T-helper 17 cell (primary cell): ENCODE measurements at places on chromosomes 13 and 19.

DNA sequence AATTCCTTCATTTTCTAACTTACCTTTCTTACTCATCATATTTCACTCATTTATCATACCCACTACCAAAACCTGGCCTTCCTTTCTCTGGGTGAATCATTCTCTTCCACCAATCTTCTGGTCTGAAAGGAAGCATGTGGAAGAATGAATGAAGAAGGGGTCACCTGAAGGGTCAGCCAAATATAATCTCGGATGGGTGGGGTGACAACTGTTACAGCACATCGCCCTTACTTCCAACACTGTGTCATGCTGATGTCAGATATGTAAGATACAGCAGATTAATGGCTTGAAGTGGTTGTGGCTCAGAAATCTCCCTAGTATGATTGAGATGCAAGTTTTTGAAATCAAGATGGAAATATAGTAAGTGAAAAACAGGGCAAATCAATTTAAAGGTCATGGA lies 401.7 kb upstream of the HTR2A start:
- DNase-seq = no peak
- no peaks in the 10 kb centered on the region for H3K36me3 ChIP-seq
- no peak overlapping the region for H3K4me3 ChIP-seq
- no peaks in the 10 kb centered on the region for H3K27me3 ChIP-seq
- H3K4me1 ChIP-seq = no peaks in the 10 kb centered on the region

DNA sequence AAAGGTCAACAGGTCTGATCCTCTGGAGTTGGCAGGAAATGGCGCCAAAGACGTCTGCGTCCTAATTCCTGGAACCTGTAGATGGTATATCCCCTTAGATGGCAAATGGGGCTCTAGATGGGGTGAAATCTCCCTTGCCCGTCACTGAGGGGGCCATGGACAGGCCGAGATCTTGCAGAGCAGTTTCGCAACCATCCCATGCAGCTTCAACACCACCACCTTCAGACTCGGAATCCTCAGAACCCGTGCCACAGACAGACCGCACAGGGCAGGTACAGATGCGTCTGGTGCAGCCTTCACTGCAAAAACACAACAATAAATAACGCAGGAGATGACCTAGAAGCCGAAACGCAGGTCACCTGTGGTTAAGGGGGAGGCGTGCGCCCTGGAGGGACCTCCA lies 17.7 kb downstream of the REXO1 start:
- DNase-seq = no peak
- no peaks in the 10 kb centered on the region for H3K36me3 ChIP-seq
- H3K4me1 ChIP-seq = peaks cover 9% of the 10 kb centered on the region
- H3K27me3 ChIP-seq = no peaks in the 10 kb centered on the region
- no peak overlapping the region for H3K4me3 ChIP-seq

GRCh38 chr19:8208922-8209461 lies at the start of gene CERS4:
TSS of gene CERS4 (plus strand) at chr19:8209370. CDS start at chr19:8251077, 41,707 bp downstream.
- peak within 1 kb of the TSS; percentile 98 for H3K27ac ChIP-seq
- peak; percentile 81 for DNase-seq
- H3K4me1 ChIP-seq = peaks cover 17% of the 10 kb centered on the region
- H3K27me3 ChIP-seq = no peaks in the 10 kb centered on the region
- H3K4me3 ChIP-seq = peak within 1 kb of the TSS; percentile 97

GRCh38 chr13:50712881-50713280 lies 130.6 kb downstream of the DLEU7 start:
- peaks cover 13% of the 10 kb centered on the region for H3K4me1 ChIP-seq
- peaks cover 7% of the 10 kb centered on the region for H3K36me3 ChIP-seq
- H3K27ac ChIP-seq = no peak overlapping the region
- peaks cover 7% of the 10 kb centered on the region for H3K27me3 ChIP-seq
- no peak for DNase-seq

- H3K36me3 ChIP-seq = no peaks in the 10 kb centered on the region
- no peaks in the 10 kb centered on the region for H3K27me3 ChIP-seq
- peaks cover 5% of the 10 kb centered on the region for H3K4me1 ChIP-seq
- H3K4me3 ChIP-seq = no peak overlapping the region
These were observed 41.7 kb downstream of the GGACT start for GRCh38 chr13:100546713-100547405.

GRCh38 chr13:98105929-98106336 lies 37.0 kb upstream of the FARP1 start:
- DNase-seq = no peak
- no peak overlapping the region for H3K4me3 ChIP-seq
- H3K36me3 ChIP-seq = no peaks in the 10 kb centered on the region
- no peak overlapping the region for H3K27ac ChIP-seq
- no peaks in the 10 kb centered on the region for H3K4me1 ChIP-seq

DNA sequence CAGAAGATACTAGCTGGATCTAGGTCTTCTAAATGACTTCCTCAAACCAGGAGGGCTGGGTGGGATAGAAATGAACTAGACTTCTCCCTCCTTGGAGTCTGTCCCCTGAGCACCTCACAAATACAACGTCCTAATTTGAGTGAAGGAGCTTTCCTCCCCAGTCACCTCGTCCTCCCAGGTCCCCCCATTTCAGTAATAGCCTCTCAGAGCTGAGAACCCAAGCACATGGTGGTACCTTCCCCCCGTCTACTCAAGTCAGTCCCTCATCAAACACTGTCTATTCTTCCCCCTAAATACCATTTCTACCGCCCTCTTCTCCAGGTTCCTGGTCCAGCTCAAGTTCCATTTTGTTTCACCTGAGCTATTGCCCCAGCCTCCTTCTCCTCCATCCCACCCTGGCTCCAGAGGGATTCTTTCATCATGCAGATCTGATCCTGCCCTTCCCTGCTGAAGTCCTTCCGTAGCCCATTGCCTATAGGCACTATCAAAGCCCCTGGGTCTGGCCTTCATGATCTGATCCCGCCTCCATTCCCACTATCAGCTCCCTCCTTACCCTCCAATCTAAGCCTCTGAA lies 5.3 kb upstream of the PRKCG start:
- no peak for DNase-seq
- H3K4me3 ChIP-seq = peak overlapping the region; percentile 78
- H3K4me1 ChIP-seq = peaks cover 38% of the 10 kb centered on the region
- H3K27ac ChIP-seq = no peak overlapping the region
- H3K27me3 ChIP-seq = peaks cover 6% of the 10 kb centered on the region

DNA sequence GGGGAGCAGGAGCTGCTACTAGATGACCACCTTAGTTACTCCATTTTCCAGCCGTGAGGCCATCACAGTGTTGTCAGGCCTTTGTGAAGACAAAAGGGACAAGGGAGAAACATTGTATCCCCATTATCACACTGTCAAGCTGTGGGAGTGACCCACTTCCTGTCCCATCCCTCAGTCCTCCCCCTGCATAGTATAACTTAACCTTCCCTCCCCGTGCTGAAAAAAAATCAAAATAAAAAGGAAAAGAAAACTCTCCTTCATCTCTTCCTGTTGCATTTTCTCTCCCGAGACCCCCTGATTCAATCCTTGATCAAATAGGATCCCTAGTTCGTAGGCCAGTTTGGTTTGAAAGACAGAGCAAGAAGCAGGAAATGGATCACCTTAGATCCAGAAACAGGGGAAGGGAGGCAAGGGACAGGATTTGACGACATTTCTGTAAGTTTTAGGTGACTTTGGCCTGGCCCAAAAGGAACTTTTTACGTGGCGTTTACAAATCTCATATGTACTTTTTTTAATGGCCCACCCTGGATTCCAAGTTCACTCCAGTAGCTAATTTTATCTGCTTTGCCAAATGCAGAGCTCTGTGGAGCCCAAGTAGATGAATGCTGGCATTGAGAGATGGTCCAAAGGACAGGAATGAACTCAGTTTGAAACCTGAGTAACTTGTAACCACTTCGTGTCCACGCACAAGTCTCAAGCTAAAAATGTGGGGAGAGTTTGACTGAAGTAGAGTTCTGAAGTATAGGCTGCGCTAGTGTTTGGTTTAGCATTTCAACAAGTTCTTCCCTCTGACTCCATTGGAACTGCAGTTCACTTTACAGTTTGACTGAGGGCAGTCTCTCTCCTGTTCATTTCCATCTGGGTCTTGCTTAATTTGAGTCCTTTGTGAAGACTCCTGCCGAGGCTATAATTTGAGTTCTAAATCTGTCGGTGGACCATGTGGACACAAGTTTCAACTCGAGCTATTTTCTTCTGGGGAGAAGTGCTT lies 16.6 kb upstream of the GATAD2A start:
- DNase-seq = no peak
- no peaks in the 10 kb centered on the region for H3K27me3 ChIP-seq
- H3K4me3 ChIP-seq = peak overlapping the region; percentile 98

DNA sequence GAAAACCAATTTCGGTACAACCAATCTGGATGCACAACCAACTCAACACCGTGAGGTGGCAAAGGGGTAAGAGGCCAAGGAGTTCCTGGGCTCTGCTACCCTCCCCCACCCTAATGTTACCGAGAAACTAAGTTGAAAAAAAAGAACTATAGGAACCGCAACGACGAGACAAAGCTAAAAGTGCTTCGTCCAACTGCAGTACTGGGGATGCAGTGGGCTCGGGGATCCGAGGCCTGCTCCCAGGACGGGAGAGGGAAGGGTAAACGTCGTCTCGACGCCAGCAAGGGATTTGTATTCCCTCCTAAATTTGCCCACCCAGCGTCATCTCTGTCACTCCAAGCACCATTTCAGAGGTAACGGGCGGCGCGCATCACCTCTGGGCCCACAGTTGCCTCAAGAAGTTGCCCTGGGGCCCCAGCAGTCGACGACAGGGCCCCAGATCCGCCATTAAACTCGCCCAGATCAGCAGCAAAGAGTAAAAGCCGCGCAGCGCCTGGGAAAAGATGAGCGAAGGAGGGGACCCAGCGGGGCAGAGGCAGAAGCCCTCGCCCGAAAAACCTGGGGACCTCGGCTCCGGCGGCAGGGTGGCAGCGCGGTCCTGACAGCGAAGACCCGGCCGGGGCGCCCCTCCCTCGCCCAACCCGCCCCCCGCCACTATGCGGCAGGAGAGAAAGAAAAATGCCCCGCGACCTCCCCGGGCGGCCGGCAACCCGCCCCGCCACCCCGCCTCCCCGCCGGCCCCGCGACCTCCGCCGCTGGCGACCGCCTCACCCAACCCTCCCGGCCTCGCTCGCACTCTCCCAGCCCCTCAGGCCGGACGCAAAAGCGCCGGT lies 752 bp downstream of the ZMYM5 start:
- peaks cover 3% of the 10 kb centered on the region for H3K36me3 ChIP-seq
- DNase-seq = peak; percentile 33
- H3K4me1 ChIP-seq = peaks cover 26% of the 10 kb centered on the region
- H3K4me3 ChIP-seq = peak overlapping the region; percentile 96
- H3K27ac ChIP-seq = peak overlapping the region; percentile 97
- H3K27me3 ChIP-seq = no peaks in the 10 kb centered on the region

DNA sequence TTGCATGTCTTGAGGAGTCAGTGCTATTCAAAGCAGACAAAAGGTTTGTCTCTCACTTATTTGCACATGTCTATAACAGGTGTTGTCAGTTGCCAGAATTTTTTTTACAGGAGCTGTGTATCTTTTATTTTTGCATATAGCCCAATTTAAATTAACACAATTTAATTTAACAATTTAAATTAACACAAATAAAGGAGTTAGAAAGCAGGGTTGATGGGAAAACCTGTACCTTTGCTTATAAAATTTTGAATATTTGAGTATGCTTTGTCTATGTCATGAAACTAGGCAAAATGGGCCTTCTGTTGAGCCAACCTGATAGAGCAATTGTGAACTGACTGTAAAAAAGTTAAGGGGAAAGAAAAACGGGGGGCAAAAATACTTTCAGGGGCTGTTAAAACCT lies 78.0 kb downstream of the MAP4K1 start:
- H3K4me1 ChIP-seq = peaks cover 25% of the 10 kb centered on the region
- no peaks in the 10 kb centered on the region for H3K36me3 ChIP-seq
- no peak for DNase-seq
- H3K27me3 ChIP-seq = no peaks in the 10 kb centered on the region
- no peak overlapping the region for H3K4me3 ChIP-seq

DNA sequence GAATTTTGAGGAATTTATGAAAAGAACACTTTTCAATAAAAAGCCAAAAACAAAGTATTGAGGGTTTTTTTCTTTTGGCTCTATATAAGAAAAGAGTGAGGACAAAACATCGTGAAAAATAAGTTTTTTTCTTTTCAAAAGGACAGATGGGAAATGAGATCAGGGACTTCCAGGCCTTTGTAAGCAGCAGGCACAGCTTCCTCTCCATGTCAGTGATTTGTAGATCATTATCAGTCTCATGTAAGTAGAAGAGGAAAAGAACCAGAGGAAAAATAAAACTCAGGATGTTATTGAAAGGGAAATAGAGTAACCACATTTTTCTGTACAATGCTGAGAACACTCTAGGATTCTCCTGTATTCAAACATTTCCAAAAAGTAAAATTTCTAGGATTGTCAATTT lies 29.9 kb downstream of the DOCK9 start:
- H3K27me3 ChIP-seq = no peaks in the 10 kb centered on the region
- no peak overlapping the region for H3K4me3 ChIP-seq
- peaks cover 34% of the 10 kb centered on the region for H3K4me1 ChIP-seq

DNA sequence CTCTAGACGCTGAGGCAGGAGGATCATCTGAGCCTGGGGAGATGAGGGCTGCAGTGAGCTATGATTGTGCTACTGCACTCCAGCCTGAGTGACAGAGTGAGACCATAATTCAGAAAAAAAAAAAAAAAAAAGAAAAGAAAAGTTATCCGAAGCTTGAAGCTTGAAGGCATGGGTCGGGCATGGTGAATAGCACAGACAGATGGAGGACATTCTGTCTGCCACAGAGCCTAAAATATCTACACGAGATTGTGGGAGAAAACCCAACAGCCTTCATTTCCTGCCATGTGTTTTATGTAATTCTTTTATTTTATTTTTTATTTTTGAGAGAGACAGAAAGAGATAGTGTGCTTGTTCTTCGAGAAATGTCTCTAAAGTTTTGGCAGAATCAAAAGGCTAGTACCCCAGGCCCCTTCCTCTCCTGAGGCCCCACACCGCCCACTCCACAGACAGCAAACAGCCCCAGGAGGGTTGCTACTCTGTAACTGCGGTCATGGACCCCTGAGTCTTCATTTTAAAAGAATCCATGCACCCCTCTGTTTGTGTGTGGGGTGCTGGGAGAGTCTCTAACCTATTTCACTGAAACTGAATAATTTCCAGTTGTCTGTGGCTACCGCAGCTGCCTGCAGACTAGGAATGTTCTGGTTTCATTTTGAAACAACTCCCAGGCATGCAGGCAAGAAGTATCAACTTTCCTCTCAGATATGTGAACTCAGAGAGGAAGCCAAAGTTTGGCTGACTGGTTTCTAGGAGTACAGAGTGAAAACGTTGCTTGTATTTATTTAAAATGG lies 38.4 kb upstream of the RCBTB2 start:
- no peak for DNase-seq
- no peaks in the 10 kb centered on the region for H3K27me3 ChIP-seq
- H3K4me3 ChIP-seq = peak overlapping the region; percentile 31
- H3K4me1 ChIP-seq = peaks cover 26% of the 10 kb centered on the region
- H3K36me3 ChIP-seq = peaks cover 4% of the 10 kb centered on the region
